ENCODE measurements at places on chromosomes 3 and 15. TPM values are rescaled to one million over a fixed set of nuclear protein-coding genes. Genes with fewer than 3 reads are reported as not detected.

PRSS50 gene
- not detected for total RNA-seq

DNA sequence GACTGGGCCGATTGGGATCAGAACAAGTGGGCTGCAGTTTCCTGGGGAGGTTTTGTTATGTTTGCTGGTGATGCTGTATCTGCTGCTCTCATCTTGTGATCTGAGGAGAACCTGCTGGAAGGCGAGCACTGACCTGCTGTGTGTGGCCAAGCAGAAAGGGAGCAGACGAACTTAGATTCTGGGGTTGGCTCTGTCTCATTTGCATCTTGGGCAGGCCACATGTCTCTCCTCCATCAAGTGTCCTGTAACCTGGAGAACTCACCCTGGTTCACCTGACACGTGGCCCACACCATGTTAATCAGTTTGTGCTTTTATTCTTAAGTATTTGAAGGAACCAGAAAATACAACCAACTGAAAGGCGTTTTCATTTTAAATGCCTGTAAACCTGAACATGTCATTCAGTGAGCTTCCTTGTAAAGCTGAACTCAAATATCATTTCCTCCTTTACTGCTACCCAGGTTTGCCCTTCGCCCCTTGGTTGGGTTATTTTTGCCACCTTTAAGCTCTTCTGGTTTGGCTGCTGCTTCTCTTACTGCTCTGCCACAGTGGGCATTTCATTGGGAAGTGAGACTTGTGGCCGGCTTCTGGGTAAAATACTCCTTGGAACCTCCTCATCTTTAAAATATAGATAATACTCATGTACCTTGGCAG is 33.5 kb upstream of the TRAK1 start:
- DNase-seq = peak; percentile 69

CYP19A1 gene
- total RNA-seq = not detected

GRCh38 chr3:38049358-38050126 is 10.5 kb downstream of the DLEC1 start:
- no peak for DNase-seq

- DNase-seq = peak; percentile 76
Observed at GRCh38 chr15:78055919-78056713, 21.4 kb downstream of the TBC1D2B start.
